ENCODE measurements at places on chromosomes 4 and X.

GRCh38 chr4:100926039-100926717 is 408.4 kb upstream of the EMCN start:
- no peak for DNase-seq

GRCh38 chr4:143742834-143743233 is 42.4 kb upstream of the FREM3 start:
- no peak for DNase-seq

DNA sequence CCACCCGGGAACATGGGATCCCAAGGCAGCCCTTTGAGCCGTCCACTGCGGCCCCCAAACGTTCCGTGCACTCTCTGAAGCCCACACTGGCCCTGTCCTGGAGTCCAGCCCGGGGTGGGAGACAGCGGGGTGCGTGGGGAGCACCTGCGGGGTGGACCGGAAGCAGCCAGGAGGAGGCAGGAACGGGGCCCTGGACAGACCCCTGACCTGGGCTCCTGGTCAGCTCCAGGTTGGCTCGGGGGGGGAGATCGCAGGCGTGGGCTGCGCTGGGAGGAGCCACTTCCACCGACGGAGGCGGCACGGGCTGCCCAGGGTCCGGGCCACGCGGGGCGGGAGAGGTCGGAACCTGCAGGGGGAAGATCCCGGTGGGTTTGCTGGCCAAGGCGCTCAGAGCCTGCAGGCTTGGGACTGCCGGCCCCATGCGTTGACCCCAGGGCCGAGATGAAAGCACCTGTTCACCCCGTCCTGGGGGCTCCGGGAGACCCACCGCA is 5.7 kb upstream of the PLCXD1 start:
- no peak for DNase-seq

DNA sequence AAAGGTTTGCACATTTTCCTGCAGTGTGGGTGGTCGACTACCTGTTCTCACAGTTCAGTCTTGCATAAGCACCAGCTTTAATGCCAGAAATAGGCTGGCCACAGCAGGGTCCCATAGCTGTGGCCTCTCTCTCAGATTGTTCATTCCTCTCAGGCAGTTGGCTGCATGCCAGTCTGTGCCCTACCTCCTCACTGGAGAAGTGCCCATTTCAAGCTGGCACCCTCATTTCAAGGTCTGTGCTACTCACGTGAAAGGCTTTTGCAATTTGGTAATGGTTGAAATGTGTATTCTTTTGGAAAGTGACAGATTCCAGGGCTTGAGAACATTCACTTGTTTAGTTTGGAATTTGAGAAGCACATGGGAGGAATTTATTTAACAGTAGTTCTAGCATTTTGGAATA is 28.9 kb upstream of the MTMR1 start:
- DNase-seq = peak; percentile 45

DNA sequence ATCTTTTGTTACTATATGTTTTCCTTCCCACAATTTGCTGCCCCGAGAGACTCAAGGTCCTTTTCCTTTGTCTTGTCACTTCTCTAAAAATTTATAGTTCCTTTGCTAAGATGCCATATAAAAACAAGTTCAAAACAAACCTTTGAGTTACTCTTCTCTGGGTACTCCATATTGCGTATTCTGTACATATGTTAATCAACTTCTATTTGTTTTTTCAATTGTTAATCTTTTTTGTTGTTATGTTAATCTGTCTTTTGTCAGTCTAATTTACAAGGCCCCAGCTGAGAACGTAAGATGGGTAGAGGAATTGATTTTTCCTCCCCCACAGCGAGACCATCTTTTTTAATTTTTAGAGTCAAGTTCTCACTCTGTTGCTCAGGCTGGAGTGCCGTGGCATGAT is 7.2 kb upstream of the PPEF2 start:
- no peak for DNase-seq

- no peak for DNase-seq
Measured at GRCh38 chr4:173461170-173461569, 62.3 kb upstream of the SCRG1 start.

GRCh38 chr4:56874923-56875322 is 32.8 kb upstream of the REST start:
- no peak for DNase-seq

DNA sequence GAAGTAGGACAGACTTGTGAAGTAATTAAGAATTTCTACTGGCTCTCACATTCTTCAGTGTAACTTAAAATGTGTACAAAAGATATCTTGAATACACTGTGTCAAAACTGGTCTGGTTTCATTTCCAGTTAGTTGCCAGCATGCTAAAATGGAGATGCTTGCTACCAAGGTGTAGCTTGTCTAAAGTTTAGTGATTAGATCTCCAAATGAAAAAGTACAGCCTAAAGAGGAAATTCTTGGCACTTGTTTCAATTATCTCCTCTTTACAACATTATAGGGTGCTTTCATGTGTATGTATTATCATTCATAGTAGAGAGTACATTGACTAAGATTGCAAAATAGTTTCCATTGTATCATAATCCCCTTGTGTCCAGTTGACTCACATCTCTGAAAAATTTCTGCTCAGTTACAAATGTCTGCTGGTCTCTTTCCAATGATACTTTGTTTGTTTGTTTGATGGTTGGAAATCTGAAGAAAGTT is 97.3 kb upstream of the SPRY1 start:
- peak; percentile 96 for DNase-seq

DNA sequence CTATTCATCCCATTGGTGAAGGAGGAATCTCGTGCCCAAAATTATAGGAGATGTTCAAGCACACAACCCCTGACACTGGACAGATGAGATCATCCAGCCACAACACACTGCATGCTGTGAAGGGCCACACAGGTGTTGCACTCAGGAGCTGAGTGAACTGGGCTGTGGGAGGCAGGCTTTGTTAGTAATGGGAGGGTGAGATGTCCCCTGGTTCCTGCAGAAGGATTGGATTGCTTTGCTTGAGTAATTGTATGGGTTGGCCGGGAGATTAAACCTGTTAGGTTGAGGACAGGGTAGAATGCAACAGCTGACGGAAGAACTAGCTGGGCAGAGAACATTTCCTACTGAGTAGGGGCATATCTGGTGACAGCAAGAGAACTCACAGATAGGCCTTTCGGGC is 152.2 kb downstream of the TACR3 start:
- no peak for DNase-seq

DNA sequence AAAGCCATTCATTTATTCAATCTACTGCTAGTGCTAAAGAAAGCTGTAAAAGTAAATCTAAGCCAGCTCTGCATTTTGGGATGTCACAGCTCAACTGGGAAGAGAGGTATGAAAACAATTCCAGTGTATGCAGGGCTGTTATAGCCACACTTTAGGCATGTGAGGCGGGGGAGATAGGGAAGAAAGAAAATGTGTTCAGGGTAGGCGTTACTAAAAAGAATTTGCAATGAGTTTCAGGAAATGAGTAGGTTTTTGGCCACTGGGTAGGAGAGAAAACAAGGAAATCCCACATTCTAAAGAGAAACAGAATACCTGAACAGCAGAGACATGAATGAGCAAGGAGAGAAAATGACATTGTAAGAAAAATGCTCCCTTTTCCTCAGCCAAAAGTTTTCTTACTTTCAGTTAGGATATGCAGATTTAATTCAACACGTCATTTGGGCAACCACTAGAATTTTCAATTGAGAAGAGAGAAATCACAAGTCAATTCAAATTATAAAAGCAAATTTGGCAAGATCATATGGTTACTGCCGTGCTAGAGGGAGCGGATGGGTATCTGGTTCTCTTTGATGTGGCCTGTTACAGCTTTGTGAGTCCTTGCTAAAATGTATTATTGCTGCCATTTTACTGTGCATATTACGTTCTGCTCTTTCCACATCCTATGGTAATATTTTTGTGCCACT is 226.3 kb downstream of the KCNIP4 start:
- no peak for DNase-seq

DNA sequence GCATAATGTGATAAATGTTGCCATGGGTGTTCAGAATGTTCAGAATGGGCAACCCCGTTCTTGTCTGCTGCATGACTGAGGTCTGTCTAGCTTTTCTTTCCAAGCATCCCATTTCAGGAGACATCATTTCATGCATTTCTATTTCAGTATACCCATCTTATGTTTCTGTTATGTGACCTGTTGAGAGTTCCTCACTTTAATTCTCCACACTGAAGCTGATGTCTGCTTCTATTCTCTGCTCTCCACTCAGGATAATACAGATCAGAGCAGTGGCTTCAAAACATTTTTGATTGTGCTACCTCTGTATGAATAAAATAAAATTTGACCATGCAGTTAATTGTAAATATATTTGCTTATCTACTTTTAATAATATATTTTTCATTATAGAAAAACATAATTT is 398.6 kb downstream of the ARHGAP24 start:
- no peak for DNase-seq

DNA sequence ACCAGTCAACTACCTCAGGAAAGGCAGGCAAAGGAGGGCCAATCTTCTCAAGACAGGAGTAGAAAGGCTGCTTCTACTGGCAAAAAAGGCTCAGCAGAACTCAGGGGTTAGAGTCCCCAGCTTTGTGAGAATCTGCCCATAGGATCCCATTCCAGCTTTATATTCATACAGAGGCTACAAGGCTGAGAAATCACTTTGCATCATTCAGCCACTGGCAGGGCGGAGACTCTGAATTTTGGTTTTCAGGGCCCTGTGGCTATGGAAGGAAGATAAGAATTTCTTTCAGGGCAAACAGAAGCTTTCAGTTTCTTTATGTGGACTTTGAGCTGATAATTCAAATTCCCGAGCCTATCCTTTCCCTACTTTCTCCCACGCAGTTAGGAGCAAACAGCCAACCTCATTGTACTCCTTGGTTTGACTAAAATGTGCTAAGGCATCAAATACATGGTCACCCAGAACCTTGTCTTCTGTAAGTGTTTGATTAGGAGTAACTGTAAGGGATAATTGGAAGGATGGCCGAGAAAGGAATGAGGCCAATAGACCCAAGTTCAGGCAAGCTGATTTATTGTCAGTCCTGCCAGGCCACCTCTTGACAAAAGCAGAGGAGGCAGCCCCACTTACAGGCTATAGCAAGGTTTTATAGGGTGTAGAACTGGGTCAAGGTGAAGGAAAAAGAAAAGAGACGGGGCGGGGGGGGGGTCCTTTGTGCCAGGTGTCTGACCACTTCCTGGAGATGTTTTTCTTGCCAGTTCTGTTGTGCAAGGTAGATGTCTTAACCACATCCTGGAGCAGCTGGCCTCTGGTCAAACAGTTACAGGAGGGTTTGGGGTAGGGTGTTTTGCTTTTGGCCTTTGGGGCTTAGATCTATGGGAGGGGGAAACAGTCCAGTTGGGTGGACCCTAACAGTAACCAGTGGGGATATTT is 165.3 kb upstream of the PPP1R2C start:
- DNase-seq = no peak

- no peak for DNase-seq
Measured at GRCh38 chr4:181835348-181835747, 407.9 kb upstream of the TENM3 start.

Measured in adipocyte (in vitro differentiated cells).